ENCODE measurements at places on chromosomes 1 and 21.
A peak's percentile ranks its signal among the peaks of the same experiment; 100 is the strongest.

- peak; percentile 95 for DNase-seq
Measured at GRCh38 chr1:26853156-26853555, 9.8 kb upstream of the SFN start.

DNA sequence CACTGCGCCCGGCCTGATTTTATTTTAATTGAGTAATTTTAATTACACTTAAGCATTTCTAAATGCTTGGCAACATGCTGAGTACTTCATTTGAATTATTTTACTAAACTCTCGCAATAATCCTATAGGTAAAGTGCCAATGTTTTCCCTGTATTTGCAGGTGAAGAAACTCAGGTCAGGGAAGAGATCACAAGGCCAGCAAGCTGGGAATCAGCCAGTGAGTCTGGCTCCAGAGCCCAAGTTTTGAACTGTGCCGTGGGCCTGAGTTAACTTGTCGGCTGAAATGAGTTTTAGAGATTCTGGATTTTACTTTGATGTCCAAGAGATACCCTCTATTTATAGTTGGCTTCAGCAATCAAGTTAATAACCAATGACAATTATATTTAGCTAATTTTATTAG is 141.4 kb downstream of the CNIH3 start:
- no peak for DNase-seq

- DNase-seq = peak; percentile 21
Measured at GRCh38 chr1:234924450-234925355, 203.9 kb downstream of the TOMM20 start.

DNA sequence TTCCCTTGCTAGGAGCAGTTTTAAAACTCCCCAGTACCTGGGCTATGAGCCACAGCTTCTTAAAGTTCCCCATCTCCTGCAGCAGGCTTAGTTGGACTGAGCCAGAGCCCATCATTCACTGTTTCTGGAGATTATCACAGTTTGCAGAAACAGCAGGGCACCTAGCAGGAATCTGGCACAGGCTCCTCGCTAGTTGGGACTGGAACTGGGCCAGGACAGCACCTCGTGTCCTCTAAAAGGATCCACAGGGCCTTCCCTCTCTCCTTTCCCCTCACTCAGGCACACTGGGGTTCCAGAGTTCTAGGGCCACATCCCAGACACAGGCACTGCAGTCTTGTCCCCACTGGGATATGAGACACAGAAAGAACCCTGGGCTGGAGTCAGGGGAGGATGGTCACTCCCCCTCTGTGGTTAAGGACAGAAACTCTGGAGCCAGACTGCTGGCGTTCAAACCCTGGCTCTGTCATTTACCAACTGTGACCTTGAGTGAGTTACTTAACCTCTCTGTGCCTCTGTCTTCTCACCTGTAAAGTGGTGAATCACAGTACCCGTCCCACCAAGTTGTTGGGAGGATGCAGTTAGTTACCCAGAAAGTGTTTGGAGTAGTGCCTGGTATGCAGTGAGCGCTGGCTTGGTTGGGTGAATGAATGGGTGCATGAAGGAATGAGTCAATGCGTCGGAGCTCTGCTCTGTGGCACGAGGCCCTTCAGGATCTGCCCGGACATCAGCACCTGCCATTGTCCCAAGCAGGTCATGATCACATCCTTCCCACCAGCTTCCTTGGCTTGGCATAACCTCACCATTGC is 18.8 kb upstream of the ECE1 start:
- DNase-seq = no peak

GRCh38 chr1:180962178-180962577 is 49.5 kb downstream of the KIAA1614 start:
- DNase-seq = no peak

- peak; percentile 63 for DNase-seq
Measured at GRCh38 chr1:150015651-150016131, 5.2 kb upstream of the OTUD7B start.

- peak; percentile 61 for DNase-seq
Measured at GRCh38 chr21:36917471-36918158, 48.9 kb downstream of the HLCS start.

GRCh38 chr1:999725-1000356 is at the start of gene HES4:
Gene HES4, minus strand, starts transcription at chr1:1000097. Its CDS starts 124 bp downstream, at chr1:999973.
- peak; percentile 97 for DNase-seq

DNA sequence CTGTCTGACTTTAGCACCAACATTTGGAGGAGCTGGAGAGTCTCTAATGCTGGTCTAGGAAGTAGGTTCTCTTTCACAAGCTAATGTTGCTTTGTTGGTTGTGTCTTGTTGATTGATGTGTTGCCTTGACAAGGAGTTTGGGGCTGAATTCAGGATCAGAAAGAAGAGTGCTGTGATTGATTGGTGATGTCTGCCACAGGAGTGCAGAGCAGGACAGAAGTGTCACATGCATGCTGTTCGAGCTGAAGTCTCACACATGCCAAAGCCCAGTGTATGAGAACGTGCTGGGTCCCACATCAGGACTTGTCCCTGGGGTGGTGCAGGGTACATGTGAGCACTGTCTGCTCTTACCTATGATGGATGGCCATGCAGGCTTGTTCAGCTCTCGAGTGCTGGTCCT is 694.4 kb downstream of the MATN1 start:
- DNase-seq = no peak

DNA sequence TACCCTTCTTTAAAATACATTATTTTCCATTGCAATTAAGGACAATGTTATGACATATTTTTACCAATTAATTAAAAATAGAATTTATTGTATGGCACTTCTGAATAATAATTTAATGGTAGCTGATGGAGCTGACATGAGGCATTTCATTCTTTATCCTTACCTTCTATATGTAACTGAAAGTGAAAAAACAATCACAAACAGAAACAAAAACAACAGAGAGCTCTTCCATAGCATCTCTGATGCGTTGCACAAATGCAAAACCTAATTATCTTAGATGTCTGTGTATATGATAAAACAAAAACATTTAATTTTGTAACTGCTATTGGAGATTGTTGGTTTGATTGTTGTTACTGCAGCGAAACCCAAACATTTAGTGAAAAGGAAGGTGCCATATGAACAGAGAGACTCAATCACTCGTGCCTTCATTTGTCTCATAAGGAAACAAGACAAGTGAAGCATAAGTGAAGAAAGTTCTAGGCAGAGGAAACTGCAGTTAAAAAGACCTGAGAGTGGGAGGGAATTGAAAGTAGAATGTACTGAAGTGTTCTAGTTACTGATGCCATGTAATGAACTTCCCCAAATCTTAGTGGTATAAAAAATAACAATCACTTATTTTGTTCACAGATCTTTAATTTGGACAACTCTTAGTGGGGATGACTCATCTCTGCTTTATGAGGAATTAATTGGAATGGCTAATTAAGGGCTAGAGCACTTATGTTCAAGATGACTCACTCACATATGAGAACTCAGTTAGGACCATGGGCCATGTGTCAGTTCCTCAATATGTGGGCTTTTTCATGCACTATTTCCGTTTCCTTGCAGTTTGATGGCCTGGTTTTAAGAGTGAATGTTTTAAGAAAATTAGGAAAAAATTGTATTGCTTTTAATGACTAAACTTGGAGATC is 245.0 kb upstream of the OLFM3 start:
- DNase-seq = no peak

- DNase-seq = no peak
Measured at GRCh38 chr21:39373634-39374033, 24.7 kb upstream of the HMGN1 start.

DNA sequence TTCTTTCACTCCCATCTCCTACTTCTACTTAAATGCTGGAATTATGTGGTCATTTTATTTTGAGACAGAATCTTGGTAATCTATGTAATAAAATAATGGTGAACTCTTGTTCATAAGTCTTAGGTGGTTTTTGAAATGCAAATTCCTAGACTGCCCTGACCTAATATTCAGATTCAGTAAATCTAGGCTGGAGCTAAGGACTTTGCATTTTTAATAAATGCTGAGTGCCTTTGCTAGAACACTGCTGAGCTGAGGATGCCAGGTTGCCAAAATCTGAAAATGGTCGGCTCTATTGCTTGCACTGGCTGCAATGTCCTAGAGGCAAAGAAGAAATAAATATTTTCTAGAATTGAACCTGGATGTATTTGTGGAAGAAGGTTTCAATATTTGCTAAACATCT is 187.4 kb downstream of the HMCN1 start:
- no peak for DNase-seq

DNA sequence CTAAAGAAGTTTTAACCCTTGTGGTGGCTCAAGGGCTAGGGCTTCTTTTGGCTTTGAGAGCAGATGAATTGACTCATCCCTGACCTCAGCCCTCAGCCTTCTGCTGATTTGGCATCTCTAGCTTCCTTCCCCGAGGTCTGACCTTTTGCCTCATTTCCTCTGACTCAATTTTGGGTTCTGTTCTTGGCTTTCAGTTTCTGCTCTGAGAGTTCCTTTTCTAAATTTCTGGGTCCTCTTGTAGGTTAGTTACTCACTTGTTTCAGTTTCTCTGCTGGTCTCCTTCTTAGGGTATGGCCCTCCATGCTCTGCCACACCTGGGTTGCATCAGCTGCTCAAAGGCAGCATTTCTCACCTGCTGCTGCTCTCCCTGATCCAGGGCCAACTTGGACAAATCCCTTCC is 19.4 kb downstream of the PDE4B start:
- DNase-seq = peak; percentile 33

DNA sequence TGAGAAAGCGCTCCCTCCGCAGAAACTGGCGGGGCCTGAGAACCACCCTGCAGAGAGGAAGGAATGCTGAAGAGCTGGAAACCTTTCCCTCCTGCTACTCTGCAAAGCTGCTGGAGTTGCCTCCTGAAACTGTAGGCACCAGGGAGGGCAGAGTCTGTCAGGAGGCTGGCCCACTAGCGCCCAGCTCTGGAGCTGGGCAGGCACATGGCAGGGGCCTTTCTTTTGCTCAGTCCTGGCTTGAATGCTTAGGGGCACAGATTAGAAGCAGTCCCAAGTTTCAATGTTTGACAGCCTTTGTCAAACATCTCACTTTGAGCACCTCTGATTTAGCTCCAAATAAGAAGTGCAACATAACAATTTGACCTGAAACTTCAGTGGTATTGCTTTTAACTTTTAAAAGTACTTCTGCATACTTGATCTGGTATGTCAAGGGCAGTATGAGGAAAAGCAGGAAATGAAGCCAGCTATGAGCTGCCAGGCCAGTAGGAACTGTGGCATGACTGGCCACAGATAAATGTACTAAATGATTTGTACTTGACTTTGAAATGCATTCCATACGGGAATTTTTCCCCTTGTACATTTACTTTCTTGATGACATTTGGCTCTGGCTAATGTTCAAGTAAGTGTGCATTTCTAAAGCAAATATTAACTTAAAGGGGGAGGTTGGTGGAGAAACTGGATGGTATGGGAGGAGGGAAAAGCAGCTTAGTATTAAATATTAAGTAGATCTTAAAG is 7.2 kb downstream of the C1orf116 start:
- no peak for DNase-seq

- DNase-seq = no peak
Measured at GRCh38 chr1:243505986-243506689, 250.3 kb downstream of the SDCCAG8 start.

- DNase-seq = no peak
Measured at GRCh38 chr1:46530791-46531409, 20.5 kb downstream of the KNCN start.

DNA sequence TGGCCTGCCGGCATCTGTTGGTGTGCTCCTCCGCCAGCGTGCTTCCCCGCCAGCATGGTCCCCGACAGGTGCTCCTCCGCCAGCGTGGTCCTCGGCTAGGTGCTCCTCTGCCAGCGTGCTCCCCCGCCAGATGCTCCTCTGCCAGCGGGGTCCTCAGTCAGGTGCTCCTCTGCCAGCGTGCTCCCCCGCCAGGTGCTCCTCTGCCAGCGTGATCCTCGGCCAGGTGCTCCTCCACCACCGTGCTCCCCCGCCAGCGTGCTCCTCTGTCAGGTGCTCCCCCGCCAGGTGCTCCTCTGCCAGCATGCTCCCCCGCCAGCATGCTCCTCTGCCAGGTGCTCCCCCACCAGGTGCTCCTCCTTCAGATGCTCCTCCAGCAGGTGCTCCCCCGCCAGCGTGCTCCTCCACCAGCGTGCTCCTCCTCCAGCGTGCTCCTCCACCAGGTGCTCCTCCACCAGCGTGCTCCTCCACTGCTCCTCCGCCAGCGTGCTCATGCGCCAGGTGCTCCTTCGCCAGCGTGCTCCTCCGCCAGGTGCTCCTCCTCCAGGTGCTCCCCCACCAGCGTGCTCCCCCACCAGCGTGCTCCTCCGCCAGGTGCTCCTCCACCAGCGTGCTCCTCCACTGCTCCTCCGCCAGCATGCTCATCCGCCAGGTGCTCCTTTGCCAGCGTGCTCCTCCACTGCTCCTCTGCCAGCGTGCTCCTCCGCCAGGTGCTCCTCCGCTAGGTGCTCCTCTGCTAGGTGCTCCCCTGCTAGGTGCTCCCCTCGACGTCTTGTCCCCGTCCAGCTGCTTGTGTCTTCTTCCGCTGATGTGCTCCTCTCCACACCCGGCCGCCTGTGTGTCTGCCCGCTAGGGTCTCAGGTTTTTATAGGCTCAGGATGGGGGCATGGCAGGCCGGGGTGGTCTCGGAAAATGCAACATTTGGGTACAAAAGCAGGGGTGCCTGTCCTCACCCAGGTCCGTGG is 223.0 kb downstream of the NRIP1 start:
- DNase-seq = no peak

DNA sequence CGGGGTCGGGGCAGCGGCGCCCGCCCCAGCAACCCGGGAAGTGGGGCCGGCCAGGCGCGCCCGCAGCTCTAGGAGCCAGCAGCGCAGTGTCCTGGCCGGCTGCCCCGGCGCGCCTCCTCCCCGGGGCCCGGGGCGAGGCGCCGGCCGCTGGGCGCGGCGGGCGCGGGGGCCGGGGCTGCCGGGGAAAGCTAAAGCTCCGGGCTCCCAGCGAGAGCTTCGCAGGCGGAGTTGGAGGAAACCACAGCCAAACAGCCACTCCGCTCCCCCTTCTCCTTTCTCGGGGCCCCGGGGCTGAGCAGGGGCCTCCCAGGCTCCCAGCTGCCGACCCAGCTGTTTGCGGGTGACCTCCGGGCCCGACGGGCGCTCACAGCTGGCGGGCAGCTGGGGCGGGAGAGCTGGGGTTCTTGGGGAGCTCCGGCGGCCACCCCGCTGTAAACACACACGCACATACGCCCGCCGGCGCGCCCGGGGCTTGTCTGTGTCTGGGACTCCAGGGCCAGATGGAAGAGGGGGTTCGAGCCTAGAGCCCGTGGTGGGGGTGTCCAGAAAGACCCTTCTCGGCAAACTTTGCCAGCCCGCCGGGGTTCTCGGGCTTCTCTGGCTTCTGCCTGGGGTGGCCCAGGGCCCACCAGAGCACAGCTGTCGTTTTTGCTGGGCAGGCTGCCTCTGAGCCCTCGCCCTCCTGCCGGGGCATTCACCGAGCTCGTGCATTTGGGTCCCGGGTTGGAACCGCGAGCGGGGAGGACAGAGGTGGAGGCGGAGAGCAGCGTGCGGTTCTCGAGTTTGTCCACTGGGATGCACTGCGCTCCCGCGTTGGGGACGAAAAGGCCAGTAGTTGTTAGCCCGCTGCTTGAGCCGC is 1.5 kb downstream of the AJAP1 start:
- DNase-seq = peak; percentile 18

GRCh38 chr1:172144445-172145061 is 275.9 kb upstream of the C1orf105 start:
- DNase-seq = peak; percentile 3
